ENCODE measurements at places on chromosomes 2 and 18.

GRCh38 chr18:23401400-23402347, 51.4 kb upstream of the RIOK3 start:
- no peak for DNase-seq

- DNase-seq, result no peak
These were observed 9.6 kb downstream of the MBOAT2 start for GRCh38 chr2:8993902-8994278.

- DNase-seq, result no peak
These were observed 78.3 kb upstream of the MAP4K3 start for GRCh38 chr2:39515273-39515896.

DNA sequence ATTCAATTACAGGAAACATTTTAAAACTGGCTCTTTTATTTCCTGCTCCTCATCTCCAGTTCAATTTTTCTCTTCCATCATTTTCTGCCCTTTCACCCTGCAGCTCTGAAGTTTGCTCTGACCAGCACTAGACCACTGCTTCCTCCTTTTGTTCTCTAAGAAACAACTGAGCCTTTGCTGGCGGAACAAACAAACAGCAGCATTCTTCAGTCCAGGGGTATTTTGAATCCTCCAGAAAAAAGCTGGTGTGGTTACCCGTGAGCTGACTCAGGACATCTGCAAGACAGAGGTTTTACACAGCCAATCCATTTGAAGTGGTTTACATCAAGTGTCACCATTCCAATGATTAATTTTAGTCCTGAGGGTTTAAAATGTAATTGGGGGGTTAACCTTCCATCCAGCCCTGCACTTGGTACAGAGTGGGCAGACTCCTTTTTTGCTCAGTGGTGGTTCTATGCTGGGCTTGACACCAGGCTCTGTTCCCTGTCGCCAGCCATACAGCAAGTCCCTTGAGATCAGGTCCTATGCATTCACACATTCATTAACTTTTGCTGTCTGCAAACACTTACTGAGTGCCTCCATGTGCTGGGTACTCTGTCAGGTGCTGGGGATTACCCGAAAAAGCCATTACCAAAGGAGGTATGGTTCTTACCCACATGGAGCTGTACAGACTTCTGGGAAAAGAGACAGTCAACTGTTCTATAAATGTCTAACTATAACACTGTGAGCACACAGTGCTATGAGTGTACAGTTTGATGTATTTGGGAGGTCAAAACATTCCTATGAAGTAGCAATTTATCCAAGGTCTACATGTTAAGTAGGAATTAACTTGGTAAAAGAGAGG, 909.4 kb upstream of the GYPC start:
- DNase-seq, result no peak

- DNase-seq, result no peak
These were observed 2.6 kb downstream of the PKP4 start for GRCh38 chr2:158459161-158460003.

DNA sequence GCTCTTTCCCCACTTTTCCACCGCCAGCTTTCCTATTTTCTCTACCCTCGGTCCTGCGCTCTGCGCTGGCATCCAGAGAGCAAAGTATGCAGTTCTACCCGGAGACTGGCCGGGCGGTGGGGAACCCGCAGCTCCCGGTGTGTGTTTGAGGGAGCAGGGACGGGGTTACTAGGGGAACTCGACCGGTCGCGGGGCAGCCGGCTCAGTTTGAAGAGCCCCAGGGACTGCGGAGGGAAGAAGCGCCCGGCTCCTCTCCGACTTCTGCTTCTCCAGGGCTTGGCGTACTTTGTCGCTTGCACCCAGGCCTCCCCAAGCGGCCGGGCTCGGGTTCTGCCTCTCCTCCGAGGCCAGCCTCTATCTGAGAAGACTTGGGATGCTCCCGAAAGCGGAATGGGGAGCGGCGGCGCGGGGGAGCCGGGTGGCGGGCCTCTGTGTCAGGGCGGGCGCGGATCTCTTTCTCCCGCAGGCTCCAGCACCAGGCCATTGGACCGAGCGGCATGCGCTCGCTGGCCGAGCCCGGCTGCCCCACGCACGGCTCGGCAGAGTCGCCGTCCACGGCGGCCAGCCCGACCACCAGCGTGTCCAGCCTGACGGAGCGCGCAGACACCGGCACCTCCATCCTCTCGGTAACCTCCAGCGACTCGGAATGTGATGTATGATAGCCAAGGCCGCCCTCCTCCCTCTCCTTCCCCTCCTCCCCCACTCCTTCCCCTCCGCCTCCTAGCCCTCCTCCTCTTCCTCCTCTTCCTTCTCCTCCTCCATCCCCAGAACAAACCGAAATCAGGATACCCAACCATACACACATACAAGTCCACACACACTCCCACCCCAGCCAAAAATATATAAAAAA, 2.8 kb downstream of the SIX3 start:
- DNase-seq, result no peak

DNA sequence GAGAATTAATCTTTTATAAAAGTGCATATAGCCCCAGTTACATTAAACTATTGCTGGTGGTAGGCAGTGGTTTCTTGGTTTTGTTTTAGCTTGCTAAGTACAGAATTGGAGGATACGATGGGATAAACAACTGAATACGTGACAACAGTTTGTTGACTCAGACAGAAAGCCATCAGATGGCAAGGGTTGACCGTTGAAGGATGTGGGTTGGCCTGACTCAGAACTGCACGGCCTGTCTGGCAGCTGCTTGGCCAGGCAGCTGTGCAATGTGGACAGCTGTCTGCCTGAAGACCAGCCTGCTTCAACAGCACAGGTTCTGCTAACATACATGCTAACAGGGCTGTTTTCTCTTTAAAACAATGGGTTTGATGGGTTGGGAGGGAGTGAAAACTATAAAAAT, 46.6 kb downstream of the PRKRA start:
- DNase-seq, result peak; percentile 28

DNA sequence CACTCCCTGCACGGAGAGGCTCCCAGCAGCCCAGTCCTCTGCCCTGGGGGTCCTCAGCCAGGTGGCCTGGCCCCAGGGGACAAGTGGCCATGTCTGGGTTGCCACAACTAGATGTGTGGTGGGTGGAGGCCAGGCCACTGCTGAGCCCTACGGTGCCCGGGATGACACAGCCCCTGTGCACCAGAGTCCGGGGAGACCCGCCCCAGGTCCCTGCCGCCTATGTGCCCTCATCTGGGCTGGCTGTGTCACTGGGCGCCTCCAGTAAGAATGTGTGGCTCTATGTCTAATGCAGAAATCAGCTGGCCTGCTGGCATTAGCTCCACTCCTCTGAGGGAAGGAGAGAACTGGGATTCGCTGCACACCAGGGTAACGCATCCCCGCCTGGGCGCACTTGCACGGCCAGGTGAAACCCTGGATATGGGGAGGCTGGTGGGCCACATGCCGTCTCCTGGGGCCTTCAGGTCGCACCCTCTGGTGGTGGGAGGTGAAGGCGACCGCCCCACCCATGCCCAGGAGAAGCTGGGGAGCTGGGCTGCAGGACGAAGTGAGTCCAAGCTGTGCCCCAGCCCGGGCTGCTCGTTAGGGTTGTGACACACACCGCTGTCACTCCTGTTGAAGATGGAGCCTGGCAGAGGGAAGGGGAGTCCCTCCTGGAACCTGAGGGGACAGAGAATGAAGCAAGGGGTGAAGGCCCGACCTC, 136.1 kb downstream of the PTGR3 start:
- DNase-seq, result no peak

DNA sequence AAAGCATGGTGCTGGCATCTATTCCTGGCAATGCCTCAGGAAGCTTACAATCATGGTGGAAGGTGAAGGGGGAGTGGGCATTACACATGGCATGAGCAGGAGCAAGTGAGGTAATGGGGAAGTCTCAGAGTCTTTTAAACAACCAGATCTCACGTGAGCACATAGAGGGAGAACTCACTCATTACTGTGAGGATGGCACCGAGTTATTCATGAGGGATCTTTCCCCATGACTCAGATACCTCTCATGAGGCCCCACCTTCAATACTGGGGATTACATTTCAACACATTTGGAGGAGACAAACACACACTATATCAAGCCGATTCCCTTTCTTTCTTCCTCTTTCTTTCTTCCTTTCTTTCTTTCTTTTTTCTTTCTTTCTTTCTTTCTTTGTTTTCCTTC, 47.9 kb upstream of the FANCL start:
- DNase-seq, result no peak

GRCh38 chr2:65402323-65402722, 30.1 kb downstream of the SPRED2 start:
- no peak for DNase-seq

GRCh38 chr2:232342635-232343565, 35.7 kb upstream of the ALPP start:
- DNase-seq, result peak; percentile 10

- DNase-seq, result no peak
These were observed 107.6 kb downstream of the DOCK10 start for GRCh38 chr2:224934526-224935188.

- no peak for DNase-seq
These were observed 1.1 kb downstream of the HOXD3 start for GRCh38 chr2:176158186-176158591.

- no peak for DNase-seq
These were observed 106.9 kb upstream of the OTOS start for GRCh38 chr2:240247241-240247867.

- no peak for DNase-seq
These were observed 20.5 kb upstream of the SLC35F5 start for GRCh38 chr2:113776949-113777348.

GRCh38 chr2:118614841-118615271, 232.6 kb downstream of the EN1 start:
- no peak for DNase-seq

- DNase-seq, result no peak
These were observed 633.4 kb upstream of the TMEFF2 start for GRCh38 chr2:192828175-192828574.

GRCh38 chr2:182642328-182642727, 73.7 kb upstream of the DNAJC10 start:
- DNase-seq, result peak; percentile 45

- DNase-seq, result no peak
These were observed 718.8 kb upstream of the PKDCC start for GRCh38 chr2:41329040-41329439.

DNA sequence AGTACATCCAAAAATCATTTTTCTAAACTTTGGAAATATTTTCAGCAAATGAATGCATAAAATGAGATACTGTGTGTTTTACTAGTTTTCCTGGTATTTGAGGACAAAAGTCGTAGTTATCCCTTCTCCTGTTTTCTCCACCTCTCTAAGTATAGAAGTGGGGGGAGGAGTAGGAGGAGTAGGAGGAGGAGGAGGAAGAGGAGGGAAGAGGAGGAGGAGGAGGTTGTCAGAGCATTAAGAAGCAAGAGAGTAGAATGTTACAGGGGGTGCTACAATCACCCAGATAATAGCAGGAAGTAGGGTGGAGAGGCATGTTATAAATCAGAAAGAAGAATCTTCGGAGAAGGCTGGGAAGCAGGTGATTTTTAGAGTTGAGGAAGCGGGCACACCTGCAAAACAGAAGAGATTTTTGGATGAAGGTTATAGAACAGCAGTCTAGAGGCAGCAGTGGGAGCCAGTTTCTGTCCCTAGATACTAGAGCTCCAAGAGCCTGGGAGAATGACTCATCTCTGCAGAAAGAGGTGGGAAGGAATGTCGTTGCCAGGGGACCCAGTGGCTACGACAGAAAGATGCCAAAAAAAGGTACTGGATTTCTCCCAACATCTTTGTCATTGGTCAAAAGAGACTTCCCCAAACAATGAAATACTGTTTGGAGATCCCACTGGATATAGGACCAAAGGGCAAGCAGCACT, 44.2 kb upstream of the AQP4 start:
- no peak for DNase-seq

- no peak for DNase-seq
These were observed 142.7 kb downstream of the CYP26B1 start for GRCh38 chr2:72004976-72005375.

GRCh38 chr18:23723121-23723520, 33.9 kb downstream of the LAMA3 start:
- DNase-seq, result no peak

DNA sequence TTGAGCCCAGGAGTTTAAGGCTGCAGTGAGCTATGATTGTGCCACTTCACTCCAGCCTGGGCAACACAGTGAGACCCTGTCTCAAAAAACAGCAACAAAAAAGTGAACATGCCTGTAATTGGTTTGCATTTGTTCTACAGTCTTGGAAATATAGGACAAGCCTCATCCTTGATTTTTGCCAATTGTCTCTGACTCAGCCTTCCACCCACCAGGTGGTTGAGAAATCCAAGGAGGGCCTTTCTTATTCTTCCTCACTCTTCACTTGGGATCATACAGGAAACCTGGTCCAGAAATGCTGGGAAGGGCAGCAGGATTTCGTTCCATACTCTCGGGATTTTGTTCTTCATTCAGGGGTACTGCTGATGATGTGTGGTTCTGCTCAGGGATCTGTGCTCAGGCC, 94.6 kb downstream of the CDC42EP3 start:
- DNase-seq, result no peak

- DNase-seq, result no peak
These were observed 4.3 kb upstream of the SPATA3 start for GRCh38 chr2:230991598-230991997.

GRCh38 chr18:25164848-25165811, 186.8 kb downstream of the ZNF521 start:
- no peak for DNase-seq

GRCh38 chr2:237618449-237618848, 8.9 kb upstream of the LRRFIP1 start:
- no peak for DNase-seq

DNA sequence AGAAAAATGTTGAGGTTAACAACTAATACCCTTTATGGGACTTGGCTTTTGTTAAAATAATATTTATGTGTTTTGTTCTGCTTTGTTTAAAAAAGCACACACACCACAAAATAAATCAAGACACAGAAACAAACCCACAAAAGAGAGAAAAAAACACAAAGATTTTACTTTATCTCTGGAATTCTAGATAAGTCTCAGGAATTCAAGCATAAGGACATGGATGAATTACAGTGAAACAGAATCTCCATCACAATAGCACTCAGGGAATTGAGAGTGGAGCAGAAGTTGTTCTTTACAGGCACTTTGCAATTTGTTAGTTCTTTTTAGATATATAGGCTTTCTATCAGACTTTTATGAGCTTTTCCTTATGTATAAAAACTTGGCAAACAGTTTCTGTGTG, 360.9 kb upstream of the ZC3H15 start:
- DNase-seq, result no peak

GRCh38 chr18:51135795-51136194, 61.7 kb downstream of the MEX3C start:
- peak; percentile 24 for DNase-seq

DNA sequence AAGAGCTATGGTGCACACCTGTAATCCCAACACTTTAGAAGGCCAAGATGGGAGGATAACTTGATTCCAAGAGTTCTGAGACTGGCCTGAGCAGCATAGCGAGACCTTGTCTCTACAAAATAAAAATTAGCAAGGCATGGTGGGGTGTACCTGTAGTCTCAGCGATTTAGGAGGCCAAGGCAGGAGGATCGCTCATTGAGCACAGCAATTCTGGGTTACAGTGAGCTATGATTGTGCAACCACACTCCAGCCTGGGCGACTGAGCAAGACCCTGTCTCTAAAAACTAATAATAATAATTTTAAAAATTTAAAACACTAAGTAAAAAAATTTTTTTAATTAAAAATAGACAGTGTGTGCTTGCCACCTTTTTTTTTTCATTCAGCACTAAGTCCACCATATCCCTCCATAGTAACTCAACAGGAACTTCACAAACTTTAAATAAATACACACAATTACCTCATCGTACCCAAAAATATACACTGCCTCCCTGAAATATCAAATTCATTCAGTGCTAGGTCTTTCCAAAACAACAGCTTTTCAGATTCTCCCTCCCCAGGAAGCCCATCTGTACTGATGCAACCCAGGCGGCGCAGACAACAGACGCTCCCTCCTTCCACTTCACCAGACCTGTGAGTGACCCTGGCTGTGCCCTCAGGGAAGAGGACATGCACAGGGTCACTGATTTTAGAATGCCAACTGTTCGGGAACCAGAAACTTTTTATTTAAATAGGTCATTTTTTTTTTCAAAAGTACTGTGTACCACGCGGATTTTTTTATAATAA, 29.6 kb downstream of the FAM168B start:
- no peak for DNase-seq

Measured in activated naive CD4-positive, alpha-beta T cell treated with anti-CD3 and anti-CD28 coated beads, Interleukin-2, amount 10 ng/mL, durations not matched to agents 7 days and 5 days (primary cell).